ENCODE measurements at places on chromosomes 5 and 9. TPM values are rescaled to one million over a fixed set of nuclear protein-coding genes. Genes with fewer than 3 reads are reported as not detected.

GRCh38 chr9:132412089-132412488, 2.1 kb downstream of the CFAP77 start:
- no peaks in the 10 kb centered on the region for H3K4me1 ChIP-seq
- peaks cover 43% of the 10 kb centered on the region for H3K27me3 ChIP-seq
- H3K36me3 ChIP-seq, result no peaks in the 10 kb centered on the region
- DNase-seq, result no peak

- peaks cover 46% of the 10 kb centered on the region for H3K4me1 ChIP-seq
- no peaks in the 10 kb centered on the region for H3K36me3 ChIP-seq
- H3K27ac ChIP-seq, result peak overlapping the region; percentile 68
- no peak overlapping the region for H3K4me3 ChIP-seq
- no peaks in the 10 kb centered on the region for H3K27me3 ChIP-seq
Measured at GRCh38 chr5:38468202-38468673, 88.2 kb downstream of the LIFR start.

DNA sequence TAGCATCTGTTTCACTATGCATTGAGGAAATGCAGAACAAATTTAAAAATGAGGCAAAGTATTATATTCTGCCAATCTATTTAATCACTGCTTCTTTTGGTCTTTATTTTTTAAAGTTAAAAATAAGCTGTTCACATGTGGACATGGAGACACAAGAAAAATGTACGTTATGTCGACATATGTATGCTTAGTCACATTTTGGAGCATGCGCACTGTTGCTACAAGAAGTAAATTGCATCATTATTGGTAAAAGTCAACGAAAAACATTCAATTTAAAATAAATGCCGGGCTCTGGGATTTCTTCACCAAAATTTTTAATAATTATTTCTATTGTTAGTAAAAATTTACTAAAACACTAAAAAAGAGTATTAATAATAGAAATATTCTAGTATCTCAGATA, 876.3 kb upstream of the CTNND2 start:
- no peak overlapping the region for H3K4me3 ChIP-seq
- H3K4me1 ChIP-seq, result no peaks in the 10 kb centered on the region
- no peaks in the 10 kb centered on the region for H3K36me3 ChIP-seq
- no peaks in the 10 kb centered on the region for H3K27me3 ChIP-seq
- DNase-seq, result no peak

DNA sequence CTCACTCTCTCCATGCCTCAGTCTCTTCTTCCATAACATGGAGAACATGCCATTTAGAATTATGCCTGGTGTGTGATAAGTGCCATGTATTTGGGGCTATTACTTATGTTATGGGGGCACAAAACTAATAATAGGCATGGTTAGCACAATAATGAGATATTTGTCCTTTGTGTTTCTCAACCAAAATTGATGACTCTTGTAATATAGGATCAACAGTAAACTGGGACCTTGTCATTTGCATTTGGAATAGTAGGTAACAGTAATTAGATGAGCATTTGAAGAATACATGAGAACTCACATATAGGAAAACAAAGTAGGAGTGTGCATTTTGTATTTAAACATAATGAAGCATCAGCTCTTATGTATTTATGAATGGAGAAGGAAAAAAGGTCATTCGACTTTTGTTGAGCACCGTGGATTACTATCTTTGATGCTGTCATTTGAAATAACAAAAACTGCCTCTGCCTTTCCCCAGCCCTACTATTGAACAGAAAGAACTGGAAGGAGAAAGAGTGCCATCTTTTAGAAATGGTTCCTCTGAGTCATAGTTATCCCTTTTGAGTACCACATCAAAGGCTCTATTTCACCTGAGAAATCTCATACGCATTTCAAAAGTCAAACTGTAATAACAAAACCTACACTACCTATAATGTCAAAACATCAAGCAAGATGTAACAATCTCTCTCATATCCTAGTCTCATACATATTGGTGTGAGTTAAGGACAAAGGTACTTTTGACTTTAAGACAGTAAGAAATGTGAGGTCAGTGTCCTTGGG, 655.2 kb downstream of the PDE4D start:
- no peaks in the 10 kb centered on the region for H3K36me3 ChIP-seq
- DNase-seq, result no peak
- no peak overlapping the region for H3K4me3 ChIP-seq
- H3K27me3 ChIP-seq, result no peaks in the 10 kb centered on the region
- no peak overlapping the region for H3K27ac ChIP-seq

DNA sequence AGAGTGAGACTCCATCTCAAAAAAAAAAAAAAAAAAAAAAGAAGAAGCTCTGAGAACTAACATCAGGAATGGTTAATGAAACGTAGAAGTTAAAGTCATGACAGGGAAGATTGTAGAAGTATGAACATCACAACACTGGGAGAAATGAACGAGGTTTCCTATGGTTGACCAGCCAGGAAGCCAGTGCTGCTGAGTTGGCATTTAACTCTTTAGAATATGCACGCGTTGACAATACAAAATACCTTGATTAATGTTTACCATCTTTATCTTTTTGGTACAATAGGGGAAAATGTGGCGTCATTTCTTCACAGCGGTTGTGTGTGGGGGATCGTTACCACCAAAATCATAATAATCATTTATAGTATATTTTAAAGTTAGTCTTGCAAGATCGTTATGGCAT, 32.0 kb downstream of the ABO start:
- no peaks in the 10 kb centered on the region for H3K36me3 ChIP-seq
- DNase-seq, result no peak
- H3K4me3 ChIP-seq, result no peak overlapping the region
- H3K27ac ChIP-seq, result no peak overlapping the region
- H3K27me3 ChIP-seq, result peaks cover 27% of the 10 kb centered on the region

- no peak overlapping the region for H3K4me3 ChIP-seq
- H3K4me1 ChIP-seq, result no peaks in the 10 kb centered on the region
- H3K27me3 ChIP-seq, result peaks cover 79% of the 10 kb centered on the region
- H3K27ac ChIP-seq, result no peak overlapping the region
Measured at GRCh38 chr9:136189394-136190236, 15.3 kb downstream of the LHX3 start.

GRCh38 chr9:126376311-126377175, 49.9 kb downstream of the MVB12B start:
- H3K27me3 ChIP-seq, result no peaks in the 10 kb centered on the region
- no peak for DNase-seq
- peaks cover 13% of the 10 kb centered on the region for H3K4me1 ChIP-seq
- H3K36me3 ChIP-seq, result no peaks in the 10 kb centered on the region
- H3K27ac ChIP-seq, result no peak overlapping the region
- no peak overlapping the region for H3K4me3 ChIP-seq

GRCh38 chr5:13029211-13029610, 915.3 kb downstream of the DNAH5 start:
- no peak for DNase-seq
- H3K4me1 ChIP-seq, result no peaks in the 10 kb centered on the region
- H3K4me3 ChIP-seq, result no peak overlapping the region
- H3K27ac ChIP-seq, result no peak overlapping the region
- H3K36me3 ChIP-seq, result no peaks in the 10 kb centered on the region

Gene RBM22
- 26.2 TPM for total RNA-seq

Gene OBP2B
- total RNA-seq, result not detected
